ENCODE measurements at places on chromosomes 4 and X.
A peak's percentile ranks its signal among the peaks of the same experiment; 100 is the strongest.

- no peak for DNase-seq
Measured at GRCh38 chr4:113065629-113066028, 16.2 kb downstream of the ANK2 start.

GRCh38 chr4:120078216-120078615 lies 11.6 kb upstream of the MAD2L1 start:
- DNase-seq, result no peak

GRCh38 chr4:67746797-67747495 lies 7.2 kb downstream of the GNRHR start:
- DNase-seq, result no peak

GRCh38 chr4:40722576-40723161 lies 27.1 kb upstream of the NSUN7 start:
- no peak for DNase-seq

GRCh38 chrX:23953908-23954269 lies 46.1 kb downstream of the CXorf58 start:
- no peak for DNase-seq

DNA sequence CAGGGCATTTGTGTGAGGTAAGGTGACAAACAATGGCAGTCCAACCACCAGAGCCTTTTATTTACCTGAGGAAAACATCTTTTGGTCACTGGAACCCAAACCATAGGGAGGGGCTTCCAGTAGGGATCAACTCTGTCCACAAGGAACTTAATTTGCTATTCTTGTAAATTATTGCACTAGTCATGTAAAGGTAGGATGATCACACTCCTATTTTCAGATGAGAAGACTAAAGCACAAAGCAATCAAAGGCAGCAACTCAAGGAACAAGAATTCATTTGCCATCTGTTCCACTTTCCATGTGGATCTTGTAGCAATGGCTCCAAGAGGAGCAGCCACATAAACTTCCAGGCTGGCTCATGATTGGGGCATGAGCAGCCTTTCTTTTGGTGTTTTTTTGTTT lies 35.3 kb downstream of the CD99L2 start:
- DNase-seq, result no peak

DNA sequence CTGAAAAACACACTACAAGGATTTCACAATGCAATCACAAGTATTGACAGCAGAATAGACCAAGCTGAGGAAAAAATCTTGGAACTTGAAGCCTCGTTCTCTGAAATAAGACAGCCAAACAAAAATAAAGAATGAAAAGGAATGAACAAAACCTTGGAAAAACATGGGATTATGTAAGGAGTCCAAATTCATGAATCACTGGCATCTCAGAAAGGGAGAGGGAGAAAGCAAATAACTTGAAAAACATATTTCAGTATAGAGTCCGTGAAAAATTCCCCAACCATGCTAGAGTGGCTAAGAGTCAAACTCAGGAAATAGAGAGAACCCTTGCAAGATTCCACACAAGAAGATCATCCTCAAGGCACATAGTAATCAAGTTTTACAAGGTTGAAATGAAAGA lies 178.5 kb upstream of the CTSO start:
- no peak for DNase-seq

GRCh38 chr4:159386620-159387019 lies 283.7 kb downstream of the RAPGEF2 start:
- no peak for DNase-seq

DNA sequence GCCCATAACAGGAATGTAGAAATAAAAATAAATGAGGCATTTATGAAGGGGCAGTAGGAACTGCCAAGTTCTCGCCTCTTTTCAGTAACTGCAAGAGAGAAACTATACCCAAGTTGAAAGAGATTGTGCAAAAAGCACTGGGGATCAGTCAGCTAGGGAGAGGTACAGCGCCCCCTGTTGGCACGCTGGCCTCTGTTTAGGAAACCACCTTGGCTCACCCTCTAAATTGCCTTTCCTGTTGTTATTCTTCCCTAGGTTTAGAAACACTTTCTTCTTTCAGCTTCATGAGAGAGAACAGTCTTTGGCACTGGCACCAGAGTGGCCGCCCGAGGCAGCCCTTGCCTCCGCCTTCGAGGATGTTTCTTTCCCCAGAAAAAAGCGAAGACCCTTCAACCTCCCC lies 348.5 kb downstream of the MID1IP1 start:
- DNase-seq, result peak; percentile 27

DNA sequence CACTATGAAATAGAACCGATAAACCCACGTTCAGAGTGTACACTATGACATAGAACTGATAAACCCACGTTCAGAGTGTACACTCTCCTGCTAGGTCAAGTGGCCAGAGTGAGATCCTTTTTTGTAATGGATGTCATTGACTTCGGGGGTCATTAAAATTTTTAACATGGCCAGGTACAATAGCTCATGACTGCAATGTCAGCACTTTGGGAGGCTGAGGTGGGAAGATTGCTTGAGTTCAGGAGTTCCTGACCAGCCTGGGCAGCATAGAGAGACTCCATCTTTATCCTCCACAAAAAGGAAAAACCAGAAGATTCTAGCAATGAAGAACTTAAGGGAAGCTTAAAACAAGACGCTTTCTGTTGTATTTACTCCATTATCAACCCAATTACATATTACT lies 439.7 kb upstream of the FRG1 start:
- no peak for DNase-seq

- DNase-seq, result no peak
Measured at GRCh38 chr4:120694973-120695372, 227.6 kb downstream of the PRDM5 start.

GRCh38 chr4:89243733-89244252 lies 63.8 kb downstream of the GPRIN3 start:
- DNase-seq, result no peak

DNA sequence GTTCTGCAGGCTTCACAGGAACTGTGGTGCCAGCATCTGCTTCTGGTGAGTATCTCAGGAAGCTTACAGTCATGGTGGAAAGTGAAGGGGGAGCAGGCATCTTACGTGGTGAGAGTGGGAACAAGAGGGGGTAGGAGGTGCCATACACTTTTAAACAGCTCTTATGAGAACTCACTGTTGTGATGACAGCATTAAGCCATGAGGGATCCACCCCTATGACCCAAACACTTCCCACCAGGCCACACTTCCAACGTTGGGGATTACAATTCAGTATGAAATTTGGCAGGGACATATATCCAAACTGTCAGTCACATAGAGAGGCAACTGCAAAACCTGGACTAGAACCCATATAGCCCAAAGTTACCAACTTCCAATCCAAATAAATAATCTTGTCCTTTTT lies 43.1 kb upstream of the ZCCHC12 start:
- no peak for DNase-seq

DNA sequence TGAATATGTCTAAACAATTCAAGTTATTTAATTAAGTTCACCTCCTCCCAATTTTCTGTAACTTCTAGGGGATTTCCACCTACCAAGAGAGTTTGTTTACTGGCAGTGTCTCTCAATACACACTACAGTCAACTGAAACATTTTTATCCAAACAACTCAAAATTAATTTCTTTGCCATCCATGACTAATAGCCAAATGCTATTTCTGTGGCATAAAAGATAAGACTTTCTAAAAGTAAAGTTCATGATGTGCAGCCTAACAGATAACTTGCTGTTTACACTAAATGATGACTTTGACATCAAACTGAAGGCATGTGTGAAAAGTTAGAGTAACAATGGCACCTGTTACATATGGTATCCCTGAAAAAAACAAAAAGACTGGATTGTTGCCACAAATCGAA lies 7.3 kb downstream of the TAB3 start:
- DNase-seq, result no peak

- no peak for DNase-seq
Measured at GRCh38 chr4:89117115-89117514, 5.8 kb downstream of the TIGD2 start.

- no peak for DNase-seq
Measured at GRCh38 chrX:65667157-65667502, 324 bp upstream of the MSN start.

- peak; percentile 31 for DNase-seq
Measured at GRCh38 chrX:2500803-2501558, at the start of the genes DHRSX and ZBED1. Gene DHRSX (minus strand): TSS chrX:2500976. CDS start chrX:2500925, 51 bp downstream. Gene ZBED1 (minus strand): TSS chrX:2500976. CDS start chrX:2490719, 10,257 bp downstream.

DNA sequence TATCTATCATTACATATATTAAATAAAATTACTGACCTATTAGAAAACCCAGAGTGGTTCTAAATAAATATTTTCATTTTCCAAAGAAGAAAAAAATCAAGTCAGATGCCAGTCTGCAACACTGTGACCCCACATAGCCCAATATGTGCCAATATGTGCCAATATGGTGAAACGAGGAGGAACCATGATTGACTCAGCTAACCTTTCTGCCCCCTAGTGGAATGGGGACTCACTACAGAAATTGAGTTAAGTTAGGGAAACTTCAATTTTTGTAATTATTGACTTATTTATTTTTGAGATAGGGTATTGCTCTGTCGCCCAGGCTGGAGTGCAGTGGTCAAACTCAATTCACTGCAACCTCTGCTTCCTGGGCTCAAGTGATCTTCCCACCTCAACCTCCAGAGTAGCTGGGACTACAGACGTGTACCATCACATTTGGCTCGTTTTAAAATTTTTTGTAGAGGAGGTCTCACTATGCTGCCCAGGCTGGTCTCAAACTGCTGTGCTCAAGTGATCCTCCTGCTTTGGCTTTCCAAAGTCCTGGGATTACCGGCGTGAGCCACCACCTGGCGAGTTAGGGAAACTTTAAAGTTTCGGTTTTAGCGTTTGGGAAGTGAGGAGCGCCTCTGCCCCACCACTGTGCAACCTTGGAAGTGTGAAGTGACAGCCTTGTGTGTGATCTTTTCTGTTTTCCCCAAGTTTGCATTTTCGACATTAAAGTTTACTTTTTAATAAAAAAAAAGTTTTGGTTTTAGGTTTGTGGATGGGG lies 116.8 kb upstream of the SHISA3 start:
- DNase-seq, result no peak

- no peak for DNase-seq
Measured at GRCh38 chr4:111842336-111842735, 302.9 kb upstream of the FAM241A start.

GRCh38 chrX:119237562-119237942 lies 1.5 kb downstream of the PGRMC1 start:
- DNase-seq, result no peak
